ENCODE measurements at places on chromosomes 2 and 18.

DNA sequence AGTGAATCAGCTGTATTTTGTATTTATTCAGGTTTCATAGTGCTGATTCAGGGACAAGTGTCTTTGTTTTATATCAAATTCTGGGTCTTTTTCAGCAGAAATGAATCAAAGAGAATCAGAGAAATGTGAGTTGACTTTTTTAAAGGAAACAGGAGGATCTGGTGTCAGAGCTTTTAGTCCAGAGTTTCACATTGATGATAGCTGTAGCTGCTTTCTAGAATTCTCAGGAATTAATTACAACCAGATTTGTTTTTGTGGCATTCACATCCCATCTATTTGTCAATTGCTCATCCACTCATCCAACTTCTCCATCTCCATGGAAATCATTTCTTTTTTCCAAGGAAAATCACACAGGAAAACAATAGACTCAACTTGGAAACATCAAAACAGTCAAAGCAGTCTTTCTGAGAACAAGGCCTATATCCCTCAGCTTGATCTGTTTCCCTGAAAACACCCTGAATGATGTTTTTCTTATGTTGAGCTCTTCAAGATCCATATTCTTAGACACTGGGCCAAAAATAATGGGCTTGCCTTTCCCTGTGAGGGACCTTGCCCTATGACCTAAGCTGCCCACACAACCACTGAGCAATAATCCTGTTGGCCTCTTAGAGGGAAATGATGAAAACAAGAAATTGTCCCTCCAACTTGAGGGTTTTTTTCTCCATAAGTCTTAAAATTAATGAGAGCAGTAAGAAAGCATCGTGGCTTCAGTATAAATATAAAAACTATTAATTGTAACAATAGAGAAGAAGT lies 249.5 kb upstream of the FN1 start:
- peak; percentile 20 for DNase-seq

- DNase-seq: no peak
These were observed 77.5 kb downstream of the EPB41L3 start for GRCh38 chr18:5466256-5466655.

DNA sequence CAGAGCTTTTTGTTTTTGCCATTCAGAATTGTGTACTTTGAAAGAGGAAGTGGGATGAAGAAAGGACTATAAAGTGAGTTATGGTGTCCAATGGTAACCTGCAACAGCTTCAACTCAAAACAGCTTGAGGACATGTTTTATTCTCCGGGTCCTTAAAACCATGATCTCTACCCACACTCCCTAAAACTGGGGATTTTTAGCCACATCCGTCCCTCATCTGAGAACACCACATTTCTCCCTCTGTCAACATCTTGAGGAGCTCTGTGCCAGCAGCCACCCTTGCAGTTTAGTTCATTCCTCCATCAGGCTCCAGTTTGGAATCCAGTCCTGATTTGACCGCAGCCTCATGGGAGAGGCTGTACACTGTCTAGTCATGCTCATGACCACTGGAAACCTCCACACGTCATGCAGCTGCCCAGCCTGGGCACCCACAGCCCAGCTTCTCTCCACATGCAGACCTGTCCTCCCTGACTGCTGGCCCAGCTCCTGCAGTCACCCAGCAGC lies 62.6 kb downstream of the C18orf63 start:
- DNase-seq: peak; percentile 3

GRCh38 chr2:84727315-84727714 lies 153.6 kb downstream of the TRABD2A start:
- no peak for DNase-seq

DNA sequence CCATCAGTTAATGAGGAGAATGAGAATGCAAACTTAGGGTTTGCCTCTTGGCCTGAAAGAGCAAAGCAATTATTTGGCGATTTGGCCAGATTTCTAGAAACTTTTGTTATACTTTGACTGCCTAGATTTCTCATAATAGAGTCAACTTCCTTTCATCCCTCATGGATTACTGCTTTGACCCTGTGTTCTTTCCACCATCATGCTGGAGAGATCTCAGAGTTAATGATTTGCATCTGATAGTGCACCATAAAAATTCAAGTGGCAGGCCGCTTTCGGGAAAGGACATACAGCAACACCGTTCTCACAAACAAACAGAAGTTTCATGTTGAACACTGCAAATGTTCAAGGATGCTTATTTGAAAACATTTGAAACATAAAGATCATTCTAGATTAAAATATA lies 143.7 kb upstream of the ZFP36L2 start:
- DNase-seq: no peak

DNA sequence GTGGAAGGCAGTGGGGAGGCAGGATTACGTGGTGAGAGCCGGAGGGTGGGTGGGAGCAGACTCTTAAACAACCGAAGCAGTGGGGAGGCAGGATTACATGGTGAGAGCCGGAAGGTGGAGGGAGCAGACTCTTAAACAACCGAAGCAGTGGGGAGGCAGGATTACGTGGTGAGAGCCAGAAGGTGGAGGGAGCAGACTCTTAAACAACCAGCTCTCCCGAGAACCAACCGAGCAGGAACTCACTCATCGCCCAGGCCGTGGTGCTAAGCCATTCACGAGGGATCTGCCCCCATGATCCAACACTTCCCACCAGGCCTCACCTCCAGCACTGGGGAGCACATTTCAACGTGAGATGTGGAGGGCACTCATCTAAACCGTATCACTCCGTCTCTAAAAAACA lies 87.7 kb downstream of the RTP5 start:
- no peak for DNase-seq

- no peak for DNase-seq
These were observed 237.0 kb upstream of the FOSL2 start for GRCh38 chr2:28155627-28156026.

- no peak for DNase-seq
These were observed 68.6 kb downstream of the GATA6 start for GRCh38 chr18:22238036-22238435.

GRCh38 chr2:127674241-127675209 lies 805 bp downstream of the LIMS2 start:
- DNase-seq: peak; percentile 40

- no peak for DNase-seq
These were observed 24.4 kb upstream of the CHMP1B start for GRCh38 chr18:11826836-11827235.

DNA sequence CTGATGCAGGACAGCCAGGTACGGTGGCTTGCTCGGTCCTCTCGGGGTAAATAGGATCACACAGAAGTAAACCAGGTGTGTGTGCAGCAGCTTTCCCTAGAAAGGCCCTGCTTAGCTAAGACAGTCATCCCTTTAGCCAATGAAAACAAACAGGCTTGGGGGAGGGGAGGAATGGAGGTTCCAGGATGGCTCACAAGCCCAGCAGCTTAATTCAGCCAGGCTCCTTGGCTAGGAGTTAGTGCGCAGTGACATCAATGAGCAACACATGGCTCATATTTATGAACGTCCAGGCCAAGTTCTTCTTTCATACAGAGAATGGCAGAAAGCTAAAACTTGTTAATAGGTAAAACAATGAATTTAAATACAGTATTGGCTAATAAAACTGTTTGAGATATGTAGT lies 10.2 kb downstream of the IAH1 start:
- DNase-seq: no peak

DNA sequence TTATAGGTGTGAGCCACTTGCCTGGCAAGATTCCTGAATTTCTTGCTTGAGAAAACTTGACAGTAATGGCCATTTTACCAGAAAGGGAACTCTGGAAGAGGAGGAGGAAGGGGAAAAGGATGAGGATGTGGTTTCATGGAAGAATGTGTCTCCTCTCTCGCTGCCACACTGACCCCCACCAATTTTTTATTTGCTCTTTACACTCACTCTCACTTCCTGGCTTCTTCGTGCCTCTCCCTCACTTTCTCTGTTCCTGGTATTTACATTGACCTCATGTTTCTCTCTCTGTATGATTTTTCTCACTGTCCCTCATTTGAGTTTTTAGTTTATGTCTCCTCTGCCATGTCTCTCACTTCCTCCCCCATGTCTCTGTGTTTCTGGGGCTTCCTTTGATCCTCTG lies 134.5 kb upstream of the CAB39 start:
- peak; percentile 24 for DNase-seq

- DNase-seq: no peak
These were observed 83.6 kb downstream of the RTTN start for GRCh38 chr18:70121842-70122241.

- DNase-seq: no peak
These were observed 32.6 kb downstream of the CREG2 start for GRCh38 chr2:101354420-101355311.

DNA sequence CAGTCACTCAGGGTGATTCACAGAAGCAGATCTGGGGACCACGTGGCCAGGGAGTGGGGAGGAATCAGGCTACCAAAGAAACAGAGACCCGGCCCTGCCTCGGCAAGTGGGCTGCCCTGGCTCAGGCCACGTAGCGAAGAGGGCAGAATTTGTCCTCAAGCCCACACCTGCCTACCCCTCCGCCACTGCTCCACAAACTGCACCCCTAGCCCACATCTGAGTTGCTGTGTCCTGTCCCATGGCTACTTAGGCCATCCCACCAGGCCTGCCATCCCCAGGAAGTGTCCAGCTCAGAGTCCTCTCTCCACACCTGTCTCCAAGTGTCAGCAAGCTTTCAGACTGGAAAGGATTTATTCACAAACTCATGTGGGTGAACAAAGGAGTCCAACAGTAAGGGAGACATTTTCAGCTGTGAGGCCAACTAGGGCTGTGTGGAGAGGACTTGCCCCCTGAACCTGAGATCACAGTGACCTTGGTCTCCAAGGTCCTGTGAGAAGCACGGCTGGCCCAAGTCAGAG lies 31.7 kb upstream of the ASPRV1 start:
- no peak for DNase-seq

GRCh38 chr2:26730549-26731344 lies 33.3 kb upstream of the SLC35F6 start:
- DNase-seq: no peak

DNA sequence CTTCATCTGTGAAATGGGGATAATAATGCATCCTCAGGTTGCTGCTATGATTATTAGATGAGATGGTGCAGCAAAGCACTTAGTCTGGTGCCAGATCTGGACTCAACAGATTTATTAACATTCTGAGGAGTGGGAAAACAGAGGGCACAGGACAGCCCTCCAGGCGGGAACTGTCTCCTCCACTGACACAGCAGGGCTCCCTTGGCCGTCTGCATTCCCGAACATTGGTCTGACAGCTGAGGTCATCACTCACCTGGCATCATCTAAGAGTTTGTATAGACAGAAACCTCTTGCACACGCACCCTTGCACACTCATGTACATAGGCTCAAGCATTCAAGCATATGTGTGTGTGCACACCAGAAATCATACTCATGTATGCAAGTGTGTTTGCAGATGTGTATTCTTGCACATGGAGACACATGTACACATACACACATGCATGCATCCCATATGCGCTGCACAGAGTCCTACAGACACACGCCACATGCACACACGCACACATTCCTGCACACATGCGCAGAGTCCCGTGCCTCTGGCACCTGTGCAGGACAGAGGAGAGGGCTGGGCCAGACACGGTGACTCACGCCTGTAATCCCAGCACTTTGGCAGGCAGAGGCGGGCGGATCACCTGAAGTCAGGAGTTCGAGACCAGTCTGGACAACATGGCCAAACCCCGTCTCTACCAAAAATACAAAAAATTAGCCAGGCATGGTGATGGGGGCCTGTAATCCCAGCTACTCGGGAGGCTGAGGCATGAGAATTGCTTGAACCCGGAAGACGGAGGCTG lies 173.3 kb upstream of the GLI2 start:
- no peak for DNase-seq

DNA sequence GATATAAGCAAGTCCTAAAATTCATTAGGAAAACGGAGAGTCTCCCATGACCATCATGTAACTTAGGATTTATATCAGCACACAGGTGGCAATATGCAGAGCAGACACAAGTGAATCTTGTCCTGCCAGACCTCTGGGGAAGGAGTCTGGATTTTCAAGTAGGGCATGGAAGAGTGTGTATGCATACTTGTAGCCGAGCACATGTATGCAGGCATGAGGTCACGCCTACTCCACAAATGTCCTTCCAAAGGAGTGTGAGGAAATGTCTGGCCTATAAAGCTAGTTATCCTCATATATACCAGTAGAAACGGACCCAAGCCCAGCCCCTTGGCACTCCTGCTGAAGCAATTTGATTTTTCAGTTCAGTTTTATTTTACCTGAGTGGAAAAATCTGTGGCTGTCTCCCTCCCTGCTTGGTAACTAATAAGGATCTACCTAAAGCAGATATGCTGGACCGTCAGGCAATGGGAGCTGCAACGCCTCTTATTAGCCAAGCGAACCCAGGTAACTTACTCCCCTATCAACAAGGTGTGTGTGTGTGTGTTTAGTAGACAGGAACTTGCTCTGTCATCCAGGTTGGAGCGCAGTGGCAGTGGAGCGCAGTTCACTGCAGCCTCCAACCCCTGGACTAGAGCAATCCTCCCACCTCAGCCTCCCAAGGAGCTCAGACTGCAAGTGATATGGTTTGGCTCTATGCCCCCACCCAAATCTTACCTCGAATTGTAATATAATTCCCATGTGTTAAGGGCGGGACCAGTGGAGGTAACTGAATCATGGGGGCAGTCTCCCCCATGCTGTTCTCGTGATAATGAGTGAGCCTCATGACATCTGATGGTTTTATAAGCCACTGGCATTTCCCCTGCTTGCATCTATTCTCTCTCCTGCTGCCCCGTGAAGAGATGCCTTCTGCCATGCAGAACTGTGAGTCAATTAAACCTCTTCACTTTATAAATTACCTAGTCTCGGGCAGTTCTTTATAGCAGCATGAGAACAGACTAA lies 2.8 kb downstream of the STAT1 start:
- peak; percentile 35 for DNase-seq

- DNase-seq: no peak
These were observed 69.1 kb downstream of the FEZ2 start for GRCh38 chr2:36528766-36529392.

GRCh38 chr2:180975585-180975984 lies 4.8 kb upstream of the UBE2E3 start:
- DNase-seq: no peak

- DNase-seq: peak; percentile 22
These were observed 42.3 kb downstream of the FAM124B start for GRCh38 chr2:224359569-224359968.

DNA sequence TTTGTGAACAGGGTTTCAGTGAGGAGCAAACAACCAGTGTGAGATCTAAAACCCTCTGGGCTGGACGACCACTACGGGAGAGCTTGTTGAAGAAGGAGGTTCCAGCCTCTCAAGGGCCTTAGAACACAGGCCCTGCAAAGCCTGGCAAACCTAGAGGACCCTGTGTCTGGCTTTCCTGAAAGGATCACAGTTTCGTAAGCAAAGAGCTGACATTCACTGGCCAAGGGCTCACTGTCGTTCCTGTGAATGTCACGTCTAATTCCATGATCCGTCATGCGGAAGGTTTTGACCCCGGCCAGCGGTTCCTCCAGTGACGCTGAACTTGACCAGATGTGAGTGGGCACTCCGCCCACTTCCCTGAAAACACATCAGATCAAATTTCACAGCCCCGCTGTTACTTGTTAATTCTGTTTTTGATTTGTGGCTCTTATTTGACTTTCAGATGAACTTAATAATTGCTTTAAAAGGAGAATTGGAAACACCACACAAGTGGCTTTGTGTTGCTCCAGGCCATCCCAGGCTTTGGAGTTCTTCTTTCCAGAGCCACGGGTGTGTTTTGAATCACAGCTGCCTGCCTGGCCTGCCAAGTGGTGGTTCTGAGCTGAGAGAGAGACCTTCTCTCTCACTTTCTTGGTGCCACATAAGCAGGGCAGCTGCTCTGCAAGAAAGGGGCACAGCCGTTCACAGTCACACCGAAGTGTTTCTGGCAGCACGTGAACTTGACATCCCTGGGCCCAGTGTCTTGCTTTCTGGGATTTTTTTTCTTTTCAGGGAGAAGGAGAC lies 308.4 kb downstream of the NDUFA10 start:
- DNase-seq: no peak

- DNase-seq: no peak
These were observed 1.7 kb downstream of the TMBIM1 start for GRCh38 chr2:218290316-218291261.

Data from EL (cell line).